ENCODE measurements at places on chromosomes 2 and 18.

- no peak for DNase-seq
Observed at GRCh38 chr2:47869859-47870595, 36.3 kb downstream of the FBXO11 start.

DNA sequence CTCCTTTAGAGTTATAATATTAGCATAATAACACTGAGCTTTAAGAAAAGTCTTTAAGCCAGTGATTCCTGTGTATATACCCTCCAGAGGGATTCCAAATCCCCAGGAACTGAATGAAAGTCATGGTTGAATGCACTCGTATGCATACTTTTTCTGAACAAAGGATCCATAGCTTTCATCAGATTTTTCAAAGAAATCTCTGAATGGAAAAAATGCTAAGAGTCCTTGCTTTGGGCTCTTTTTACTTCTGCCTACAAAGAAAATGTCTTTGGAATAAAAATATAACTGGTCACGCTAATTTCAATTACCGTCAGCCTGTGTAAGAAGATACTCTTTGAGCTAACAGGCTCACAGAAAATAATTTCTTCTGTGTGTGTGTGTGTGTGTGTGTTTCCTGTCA, 939.5 kb downstream of the ERBB4 start:
- DNase-seq = no peak

GRCh38 chr2:75862547-75862946, 151.8 kb upstream of the GCFC2 start:
- no peak for DNase-seq

- no peak for DNase-seq
Observed at GRCh38 chr2:110794951-110795350, 62.6 kb downstream of the ACOXL start.

- no peak for DNase-seq
Observed at GRCh38 chr18:11887328-11888128, 20.6 kb downstream of the MPPE1 start.
